Motor neuron (in vitro differentiated cells): ENCODE measurements at places on chromosomes 12 and 14. TPM values are rescaled to one million over a fixed set of nuclear protein-coding genes. Genes with fewer than 3 reads are reported as not detected.

DNA sequence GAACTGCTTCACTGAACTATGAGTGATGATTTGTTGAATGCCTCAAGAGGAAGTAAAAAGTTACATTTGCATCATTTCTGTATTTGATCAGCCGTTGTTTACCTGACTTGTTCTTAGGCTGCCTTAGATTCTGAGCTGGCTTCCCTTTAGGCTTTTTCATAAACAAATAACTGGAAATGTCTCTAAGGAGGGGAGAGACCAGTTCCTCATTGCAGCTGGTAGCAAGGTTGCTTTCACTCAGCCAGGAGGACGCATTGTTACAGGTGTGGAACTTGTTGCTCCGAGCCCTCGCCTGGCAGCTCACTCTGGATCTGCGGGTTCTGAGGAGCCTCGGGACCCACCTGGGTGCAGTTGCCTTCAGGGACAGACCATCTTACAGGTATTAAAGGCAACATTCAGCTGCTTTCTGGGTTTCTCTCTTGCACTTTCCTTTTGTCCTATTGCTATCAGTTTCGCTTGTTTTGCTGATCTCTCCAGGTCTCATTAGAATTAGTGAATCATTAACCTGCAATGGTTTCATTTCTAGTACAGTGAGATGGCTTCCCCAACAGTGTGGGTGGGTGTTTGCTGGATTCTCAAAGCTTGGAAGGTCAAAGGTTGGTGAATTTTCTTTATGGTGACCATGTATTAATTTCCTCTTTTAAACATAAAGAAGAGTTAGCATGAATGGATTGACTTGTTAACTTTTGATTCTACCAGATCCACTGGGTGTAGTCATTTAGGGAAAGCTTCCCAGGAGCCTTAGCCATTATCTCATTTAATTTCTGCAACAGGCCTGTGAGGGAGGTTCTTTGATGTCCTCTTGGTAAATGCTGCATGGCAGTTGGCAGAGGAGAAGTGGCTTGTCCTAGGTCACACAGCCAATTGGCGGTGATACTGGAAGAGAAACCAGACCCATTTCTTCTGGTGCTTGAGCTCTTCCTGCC, at the start of gene PLEKHG7:
Gene PLEKHG7, plus strand, starts transcription at position 236 of the 926 bp plus-strand sequence. CDS start 3,643 bp downstream, outside the sequence.
- ATAC-seq, result no peak

DNA sequence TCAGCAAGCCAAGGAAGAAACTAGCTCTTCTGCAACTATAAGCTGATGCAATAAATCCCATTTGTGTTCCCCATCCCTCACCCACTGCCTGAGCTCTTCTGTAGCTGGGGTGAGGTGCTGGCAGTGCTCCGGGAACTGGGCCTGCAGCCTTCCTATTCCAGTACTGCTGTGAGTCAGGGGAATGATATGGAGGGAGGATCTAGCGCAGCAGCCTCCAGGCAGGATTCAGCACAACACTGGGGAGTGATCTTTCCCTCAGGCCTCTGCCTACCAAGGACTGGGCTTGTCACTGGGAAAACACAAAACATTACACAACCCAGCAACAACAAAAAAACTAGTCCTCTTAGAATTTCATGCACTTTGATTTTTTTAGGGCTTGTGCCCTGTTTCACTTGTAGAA, 58.7 kb downstream of the ST8SIA1 start:
- peak; percentile 99 for ATAC-seq

GRCh38 chr14:89479802-89480201, 62.8 kb upstream of the FOXN3 start:
- no peak for ATAC-seq

DNA sequence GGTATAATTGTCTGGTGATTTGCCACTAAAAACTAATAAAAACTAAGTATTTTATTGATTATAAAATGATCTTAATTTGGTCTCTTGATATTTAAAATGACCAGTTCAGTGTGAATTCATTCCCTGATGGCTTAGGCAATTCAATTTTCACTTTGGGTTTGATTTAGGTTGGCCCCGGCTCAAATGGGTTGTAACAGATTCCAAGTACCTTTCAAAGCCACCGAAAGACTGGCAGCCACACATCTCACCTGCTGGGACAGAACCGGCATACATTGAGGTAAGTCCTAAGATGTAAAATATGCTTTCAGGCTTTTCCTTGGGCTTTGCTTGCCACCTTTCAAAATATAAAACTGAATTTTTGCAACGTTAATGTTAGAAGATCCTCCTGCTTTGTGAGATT, 77.5 kb upstream of the ATF1 start:
- no peak for ATAC-seq

- no peak for ATAC-seq
Measured at GRCh38 chr12:83666690-83667089, 980.0 kb downstream of the TMTC2 start.

- no peak for ATAC-seq
Measured at GRCh38 chr12:76155157-76155670, 70.7 kb upstream of the NAP1L1 start.

GRCh38 chr12:124756166-124756565, 107.5 kb downstream of the SCARB1 start:
- no peak for ATAC-seq

VRK1 gene
- 6.8 and 7.4 TPM in 2 replicates for total RNA-seq

CLEC9A gene
- 0.52 and 0.97 TPM in 2 replicates for total RNA-seq
